ENCODE measurements at places on chromosomes 4 and X. TPM values are rescaled to one million over a fixed set of nuclear protein-coding genes. Genes with fewer than 3 reads are reported as not detected.

Gene GATB
- 12.0 TPM for total RNA-seq

Gene BCLAF3
- 2.2 TPM for total RNA-seq

Gene MAGEB4
- not detected for total RNA-seq

Gene SASH3
- not detected for total RNA-seq

Gene MEPE
- not detected for total RNA-seq

Gene SEPTIN11
- total RNA-seq: 161 TPM

Gene FAM184B
- total RNA-seq: not detected

Gene RNF128
- total RNA-seq: under 0.01 TPM

Gene CT83
- total RNA-seq: not detected

Gene AFM
- not detected for total RNA-seq

Gene SLC25A53
- 7.0 TPM for total RNA-seq

Gene GAGE12J
- total RNA-seq: not detected

Gene TLR6
- under 0.01 TPM for total RNA-seq

Gene SH2D1A
- total RNA-seq: not detected

Gene TSPAN7
- total RNA-seq: 38.1 TPM

Gene MAGEA2
- not detected for total RNA-seq

Gene SUPT20HL1
- total RNA-seq: not detected

Gene OTUD6A
- not detected for total RNA-seq

Gene SPANXA1
- total RNA-seq: not detected

Gene PTTG2
- not detected for total RNA-seq

Gene SMARCA1
- total RNA-seq: 18.3 TPM

Gene KLB
- under 0.01 TPM for total RNA-seq

Gene F9
- not detected for total RNA-seq

Gene NRK
- under 0.01 TPM for total RNA-seq

Gene FGF13
- total RNA-seq: 46.0 TPM

Gene S100G
- total RNA-seq: not detected

Gene CLDN34
- total RNA-seq: 0.20 TPM

Gene RAI2
- total RNA-seq: 3.4 TPM

Gene SPARCL1
- 4.2 TPM for total RNA-seq

Gene TEX13A
- total RNA-seq: not detected

Gene ATP8A1
- 32.3 TPM for total RNA-seq

Gene SEPTIN6
- 16.3 TPM for total RNA-seq

Gene CSN3
- not detected for total RNA-seq

Gene ELK1
- total RNA-seq: 7.4 TPM

Gene SLC10A7
- 7.3 TPM for total RNA-seq

Gene CYP2U1
- total RNA-seq: 3.8 TPM

Gene RAP2C
- total RNA-seq: 9.3 TPM

Gene DBET
- not detected for total RNA-seq

Gene CACNA1F
- total RNA-seq: not detected

Gene OPRPN
- not detected for total RNA-seq

Gene GAGE12H
- total RNA-seq: not detected

Gene CDKL2
- under 0.01 TPM for total RNA-seq

Gene NKX3-2
- under 0.01 TPM for total RNA-seq

Gene CT45A1
- total RNA-seq: not detected

Gene SLC9B1
- total RNA-seq: 0.40 TPM

Gene RBMX2
- total RNA-seq: 20.5 TPM

Gene EXOC1L
- not detected for total RNA-seq

Gene USP17L20
- total RNA-seq: not detected

Gene ZXDA
- 6.1 TPM for total RNA-seq

Gene CCKAR
- total RNA-seq: not detected

Gene TADA2B
- total RNA-seq: 9.5 TPM

Gene FGF5
- total RNA-seq: 0.22 TPM

All from lung microvascular endothelial cell (primary cell).